ENCODE measurements at places on chromosomes 7 and 10. TPM values are rescaled to one million over a fixed set of nuclear protein-coding genes. Genes with fewer than 3 reads are reported as not detected.

- DNase-seq, result no peak
Observed at GRCh38 chr7:52547308-52547910, 488.0 kb upstream of the POM121L12 start.

AEBP1 gene
- 134 TPM for total RNA-seq

DNA sequence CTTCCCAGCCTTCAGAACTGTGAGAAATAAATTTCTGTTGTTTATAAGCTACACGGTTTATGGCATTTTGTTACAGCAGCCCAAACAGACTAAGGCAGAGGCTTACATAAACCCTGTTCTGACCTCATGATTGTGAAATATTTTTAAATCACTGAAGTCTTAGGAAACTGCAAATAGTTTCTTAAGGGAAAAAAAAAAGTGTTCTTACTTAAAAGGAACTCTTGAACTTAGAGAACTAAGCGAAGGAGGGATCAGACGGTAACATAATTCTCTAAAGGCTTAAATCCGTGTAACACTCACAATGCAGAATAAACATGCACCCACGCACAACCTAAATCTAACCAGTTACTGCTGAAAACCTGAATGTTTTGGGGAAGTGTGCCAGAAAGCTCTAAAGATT, 749.1 kb upstream of the LRRTM3 start:
- no peak for DNase-seq

GRCh38 chr7:48052748-48053147, 17.4 kb downstream of the C7orf57 start:
- DNase-seq, result no peak

HOXA4 gene
- 2.4 TPM for total RNA-seq

GRCh38 chr10:97102441-97102840, 83.3 kb downstream of the SLIT1 start:
- DNase-seq, result no peak

- DNase-seq, result no peak
Observed at GRCh38 chr10:99612167-99612831, 7.9 kb downstream of the SLC25A28 start.

GRCh38 chr10:3523309-3524050, 261.5 kb downstream of the KLF6 start:
- no peak for DNase-seq

DMBT1 gene
- 0.28 TPM for total RNA-seq

- DNase-seq, result no peak
Observed at GRCh38 chr10:78520737-78521430, 487.2 kb downstream of the RPS24 start.

DNA sequence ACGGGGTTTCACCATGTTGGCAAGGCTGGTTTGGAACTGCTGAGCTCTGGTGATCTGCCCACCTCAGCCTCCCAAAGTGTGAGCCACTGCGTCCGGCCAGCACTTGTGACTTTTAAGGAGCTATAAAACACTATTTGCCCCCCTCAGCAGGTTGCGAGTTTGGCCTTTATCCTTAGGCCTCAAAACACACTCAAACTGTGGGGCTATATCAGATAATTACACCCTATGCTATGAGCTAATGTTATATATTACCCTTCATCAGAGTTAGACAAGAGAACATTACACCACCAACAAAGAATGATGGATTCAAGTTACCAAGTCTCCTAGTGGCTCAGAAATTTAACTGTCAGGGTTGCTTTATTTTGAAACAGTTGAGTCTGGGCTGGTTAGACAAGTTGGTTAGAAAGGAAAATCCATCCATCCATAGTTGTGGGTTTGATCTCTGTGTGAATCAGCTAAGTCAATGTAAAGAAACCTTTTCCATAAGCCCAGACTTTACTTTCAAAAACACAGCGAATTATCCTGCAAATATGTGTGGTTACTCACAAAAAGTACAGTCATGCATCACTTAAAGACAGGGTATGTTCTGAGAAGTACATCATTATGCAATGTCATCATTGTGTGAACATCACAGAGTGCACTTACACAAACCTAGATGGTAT, 115.8 kb downstream of the SEMA3D start:
- DNase-seq, result no peak

DNAJB9 gene
- 28.5 TPM for total RNA-seq

DNA sequence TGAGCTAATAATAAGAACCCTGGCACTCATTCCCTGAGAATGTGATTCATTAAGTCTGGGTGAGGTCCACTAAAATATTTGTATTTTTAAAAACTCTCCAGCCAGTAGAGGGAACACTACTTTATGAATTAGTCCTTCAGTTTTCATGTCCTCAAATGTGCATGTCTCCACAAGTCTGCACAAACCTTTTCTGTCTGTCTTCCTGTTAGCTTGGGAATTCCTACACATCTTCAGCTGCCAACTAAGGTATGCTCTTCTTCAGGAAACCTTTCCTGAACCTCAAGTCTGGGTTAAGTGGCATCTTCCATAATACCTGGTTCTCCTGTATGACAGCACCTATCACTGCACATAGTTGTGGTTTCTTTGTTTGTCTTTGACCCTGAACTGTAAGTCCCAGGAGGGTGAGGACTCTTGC, 119.6 kb upstream of the MKX start:
- DNase-seq, result no peak

All from omental fat pad (tissue), 4 donors.